Fibroblast of upper back skin (primary cell): ENCODE measurements at places on chromosomes 5 and 9.

DNA sequence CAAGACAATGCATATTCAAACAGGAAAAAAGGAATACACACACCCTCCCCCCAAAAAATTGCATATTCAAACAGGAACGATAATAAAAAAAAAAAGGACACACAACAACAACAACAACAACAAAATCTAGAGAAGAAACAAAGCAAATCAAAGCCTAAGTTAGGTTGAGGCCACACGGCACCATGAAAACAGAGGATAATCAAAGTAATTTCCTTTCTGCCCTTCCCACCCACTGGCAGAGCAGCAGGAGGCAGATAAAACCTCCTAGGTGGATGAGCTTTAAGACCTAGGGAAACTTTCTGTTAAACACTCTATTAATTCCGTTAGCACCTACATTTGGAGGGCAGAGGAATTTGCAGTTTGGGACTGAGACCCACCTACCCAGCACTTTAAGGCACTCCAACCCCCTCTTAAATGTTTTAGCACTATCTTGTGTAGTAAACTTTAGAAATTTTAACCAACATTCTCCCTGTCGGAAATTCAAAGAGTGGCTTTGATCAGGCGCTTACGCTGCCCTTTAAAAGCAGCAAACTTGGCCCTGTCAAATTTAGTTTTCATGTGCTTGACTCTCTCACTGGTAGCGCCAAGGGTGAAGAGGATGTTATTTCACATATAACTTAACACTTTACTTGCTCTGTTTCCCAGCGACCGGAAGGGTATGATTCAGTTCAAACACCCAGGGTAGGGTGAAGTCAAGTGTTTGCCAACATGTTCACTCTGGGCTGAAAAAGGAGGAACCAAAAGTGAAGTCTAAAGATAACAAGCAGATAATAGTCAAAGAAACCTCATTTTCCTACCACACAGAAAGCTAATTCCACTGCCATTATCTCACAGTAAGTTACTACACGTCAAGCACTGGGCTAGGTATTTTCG lies 9.2 kb downstream of the ENC1 start:
- DNase-seq: no peak

DNA sequence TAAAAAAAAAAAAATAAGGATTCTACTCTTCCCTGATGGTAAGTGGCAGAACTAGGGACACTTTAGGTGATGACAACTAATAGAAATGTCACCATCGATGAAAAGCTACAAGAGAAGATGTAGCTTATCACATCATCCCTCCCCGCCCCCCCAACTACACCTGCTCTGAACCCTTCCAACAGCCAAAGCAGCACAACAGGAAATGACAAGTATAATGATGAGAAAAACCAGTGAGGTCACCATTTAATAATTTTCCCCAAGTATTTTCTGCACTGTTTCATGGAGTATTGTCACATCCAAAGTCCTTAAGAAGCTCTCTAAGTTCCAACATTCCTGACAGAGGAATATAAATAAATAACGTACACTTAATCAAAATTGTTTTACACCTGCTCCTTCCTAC lies 221.4 kb downstream of the EFNA5 start:
- no peak for DNase-seq

DNA sequence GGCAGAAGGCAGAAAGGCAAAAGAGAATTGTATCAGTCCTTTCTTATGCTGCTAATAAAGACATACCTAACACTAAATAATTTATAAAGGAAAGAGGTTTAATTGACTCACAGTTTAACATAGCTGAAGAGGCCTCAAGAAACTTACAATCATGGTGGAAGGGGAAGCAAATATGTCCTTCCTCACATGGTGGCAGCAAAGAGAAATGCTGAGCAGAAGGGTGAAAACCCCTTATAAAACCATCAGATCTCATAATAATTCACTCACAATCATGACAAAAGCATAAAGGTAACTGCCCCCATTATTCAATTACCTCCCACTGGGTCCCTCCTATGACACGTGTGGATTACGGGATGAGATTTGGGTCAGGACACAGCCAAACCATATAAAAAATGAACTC lies 312.5 kb upstream of the PTGER4 start:
- no peak for DNase-seq

GRCh38 chr9:10612641-10613398 lies at the start of gene PTPRD:
PTPRD (minus strand) TSS chr9:10613002.
- peak; percentile 59 for DNase-seq

DNA sequence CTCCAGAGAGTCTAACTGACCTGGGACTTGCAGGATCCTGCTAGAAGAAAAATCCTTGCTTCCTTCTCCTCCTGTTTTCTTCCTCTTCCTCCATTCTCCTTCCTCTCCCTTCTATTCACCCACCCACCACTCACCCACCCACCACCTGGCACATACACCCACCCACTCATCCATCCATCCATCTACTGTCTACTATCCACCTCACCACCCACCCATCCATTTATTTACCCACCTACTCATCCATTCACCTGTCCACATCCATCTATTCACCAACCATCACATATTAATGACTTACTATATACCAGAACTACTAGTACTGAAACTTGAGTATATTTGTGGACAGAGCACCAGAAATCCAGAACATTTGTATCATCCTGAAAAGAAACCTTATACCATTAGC lies 49.4 kb downstream of the EHMT1 start:
- no peak for DNase-seq

DNA sequence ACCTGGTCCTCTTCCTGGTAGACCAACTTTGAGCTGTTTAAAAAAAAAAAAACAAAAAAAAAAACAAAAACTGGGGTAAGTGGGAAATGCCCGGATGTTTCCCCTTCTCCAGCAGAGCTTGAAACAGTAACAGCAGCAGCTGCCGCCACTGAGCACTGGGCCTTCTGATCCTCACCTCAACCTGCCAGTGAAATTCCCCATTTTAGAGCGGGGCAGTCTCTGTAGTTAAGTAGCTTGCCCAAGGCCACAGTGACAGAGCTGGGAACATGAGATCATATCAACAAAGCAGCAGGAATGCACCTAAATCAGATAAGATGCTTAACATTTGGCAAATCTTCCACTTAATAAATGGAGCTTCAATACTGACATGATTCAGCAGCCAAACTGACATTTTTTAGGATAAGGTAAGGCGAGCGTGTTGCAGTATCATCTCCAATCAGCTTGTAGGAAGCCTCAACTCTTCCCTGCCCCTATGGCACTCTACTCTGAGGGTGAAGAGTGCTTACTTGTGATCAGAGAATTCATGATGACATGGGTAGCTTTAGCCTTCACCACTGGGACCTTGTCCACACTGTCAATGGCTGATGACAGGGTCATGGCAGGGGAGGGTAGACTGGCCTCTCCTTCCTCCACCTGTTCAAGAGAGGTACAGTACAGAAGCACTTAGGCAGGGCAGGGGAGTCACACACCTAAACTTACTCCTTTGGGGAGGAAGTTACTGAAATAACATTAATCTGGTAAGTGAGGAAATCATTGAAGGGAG lies 9.3 kb downstream of the KIAA1191 start:
- no peak for DNase-seq

GRCh38 chr9:132350861-132351315 lies 3.9 kb downstream of the SETX start:
- no peak for DNase-seq

DNA sequence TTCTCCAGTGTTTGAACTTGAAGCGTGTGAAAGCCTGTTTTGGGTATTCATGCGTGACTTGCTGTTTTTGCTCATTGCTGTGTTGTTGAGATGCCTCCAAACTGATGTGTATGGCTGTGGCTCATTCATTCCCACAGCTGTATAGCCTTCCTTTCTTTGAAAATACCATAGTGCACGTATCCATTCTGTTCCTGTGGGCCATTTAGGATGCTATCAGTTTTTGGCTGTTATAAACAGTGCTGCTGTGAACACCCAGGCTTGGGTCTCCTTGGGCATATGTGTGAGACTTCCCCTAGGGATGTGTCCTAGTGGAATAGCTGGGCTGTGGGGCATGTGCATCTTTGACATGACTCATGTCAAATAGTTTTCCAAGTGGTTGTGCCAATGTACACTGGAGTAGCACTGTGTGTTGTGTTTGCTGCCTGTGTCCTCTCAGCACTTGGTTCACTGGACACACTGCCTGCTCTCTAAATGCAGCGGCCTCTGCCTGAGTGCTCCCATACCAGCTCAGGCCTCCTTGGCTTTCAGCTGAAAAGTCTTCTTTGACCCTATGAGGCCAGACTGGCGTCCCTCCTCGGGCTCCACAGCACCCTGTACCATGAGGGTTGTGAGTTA lies 102.6 kb upstream of the TBC1D2 start:
- peak; percentile 14 for DNase-seq

- DNase-seq: no peak
Measured at GRCh38 chr9:23926368-23926767, 100.3 kb upstream of the ELAVL2 start.

GRCh38 chr9:121424024-121424432 lies 54.0 kb upstream of the STOM start:
- no peak for DNase-seq
